Stimulated activated CD4-positive, alpha-beta T cell treated with anti-CD3 and anti-CD28 coated beads, Interleukin-1b, Interleukin-23, amount 100 ng/mL, for 1 hour (primary cell): ENCODE measurements at places on chromosomes 4 and X.

DNA sequence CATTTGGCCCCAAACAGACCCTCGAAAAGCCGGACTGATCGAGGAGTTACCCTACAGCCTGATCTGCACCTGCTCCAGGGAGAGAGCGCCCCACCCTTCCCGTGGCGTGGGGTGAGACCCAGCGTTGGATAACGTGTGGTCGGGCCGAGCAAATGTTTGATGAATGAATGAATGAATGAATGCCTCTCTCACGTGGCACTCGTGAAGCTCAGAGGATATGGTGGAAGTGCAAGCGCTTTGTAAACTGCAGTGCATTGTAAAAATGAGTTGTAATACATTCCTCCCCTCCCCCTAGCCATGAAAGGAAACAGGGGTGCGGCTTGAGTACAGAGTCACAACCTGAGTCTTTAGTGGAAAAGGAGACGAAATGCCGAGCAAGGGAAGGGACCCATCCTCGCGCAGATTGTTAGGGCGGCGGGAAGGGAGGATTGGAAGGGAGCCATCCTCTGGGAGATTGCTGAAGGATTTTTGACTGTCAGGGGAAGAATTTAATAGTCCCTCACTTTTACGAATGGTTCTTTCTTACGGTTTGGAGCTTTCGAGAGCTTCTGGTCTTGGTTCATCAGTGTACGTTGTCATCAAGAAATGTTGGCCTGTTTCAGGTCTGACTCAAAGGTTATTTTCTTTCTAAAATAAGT lies 772 bp upstream of the FBXW7 start:
- peak; percentile 21 for DNase-seq

DNA sequence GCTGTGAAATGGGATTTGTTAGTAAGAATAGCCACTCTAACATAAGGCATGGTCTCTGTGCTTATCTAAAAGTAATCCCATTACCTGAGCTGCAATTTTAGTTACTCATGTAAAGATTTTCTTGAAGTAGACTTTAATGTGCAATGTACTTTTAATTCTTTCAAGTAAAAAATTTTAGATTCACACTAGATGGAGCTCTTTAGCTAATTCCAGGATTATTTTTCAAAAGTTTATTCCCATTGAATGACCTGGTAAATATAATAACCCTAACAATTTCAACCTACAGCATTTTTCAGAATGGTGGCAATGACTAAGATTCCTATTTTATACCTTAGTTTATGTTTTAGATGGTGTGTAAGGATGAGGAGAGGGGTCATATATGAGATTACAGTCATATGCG lies 18.1 kb downstream of the USP38 start:
- no peak for DNase-seq

DNA sequence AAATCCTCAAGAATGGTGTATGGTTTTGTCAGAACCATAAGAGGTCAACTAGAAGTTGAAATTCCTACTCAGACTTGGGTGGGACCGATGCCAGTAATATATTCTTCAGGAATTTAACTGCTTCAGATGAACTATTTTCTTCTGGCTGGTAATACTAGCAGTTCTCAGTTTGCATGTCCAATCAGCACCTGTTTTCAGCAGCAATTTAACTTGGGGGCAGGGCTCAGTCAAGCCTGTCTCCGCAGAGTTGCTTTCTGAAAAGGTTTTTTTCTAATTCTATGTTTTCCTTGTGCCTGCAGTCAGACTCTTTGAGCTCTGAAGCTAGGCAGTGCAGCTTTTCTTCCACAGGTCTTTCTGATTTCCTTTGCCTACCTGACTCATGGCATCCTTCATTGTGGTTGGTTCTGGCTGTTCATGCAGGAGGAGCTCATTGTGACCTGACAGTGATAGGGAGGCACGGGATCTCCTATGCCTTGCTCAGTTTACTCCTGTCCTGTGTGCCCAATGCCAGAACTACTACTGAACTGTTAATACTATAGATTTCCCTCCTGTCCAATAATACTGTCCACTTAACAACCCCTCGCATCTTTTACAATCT lies 17.3 kb upstream of the FMR1 start:
- DNase-seq, result no peak

DNA sequence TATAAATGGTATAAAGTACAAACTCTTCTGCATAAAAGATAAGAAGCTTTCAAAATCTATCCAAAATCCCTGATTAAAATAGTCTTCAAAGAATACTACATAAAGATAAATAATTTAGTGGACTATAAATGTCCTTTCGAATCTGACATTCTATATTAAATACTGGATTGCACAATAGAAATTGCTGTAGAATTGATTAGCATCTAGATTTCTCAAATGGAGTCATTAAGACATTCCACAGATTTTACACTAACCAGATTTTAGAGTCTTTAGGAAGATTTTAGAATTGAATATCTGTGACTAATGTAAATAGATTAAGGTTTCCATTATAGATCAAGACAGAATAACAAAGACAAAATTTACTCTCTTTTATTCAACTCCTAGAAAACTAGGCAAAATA lies 663.9 kb downstream of the STPG2 start:
- DNase-seq, result no peak

- DNase-seq, result no peak
Measured at GRCh38 chr4:152856960-152857359, 77.2 kb downstream of the ARFIP1 start.

DNA sequence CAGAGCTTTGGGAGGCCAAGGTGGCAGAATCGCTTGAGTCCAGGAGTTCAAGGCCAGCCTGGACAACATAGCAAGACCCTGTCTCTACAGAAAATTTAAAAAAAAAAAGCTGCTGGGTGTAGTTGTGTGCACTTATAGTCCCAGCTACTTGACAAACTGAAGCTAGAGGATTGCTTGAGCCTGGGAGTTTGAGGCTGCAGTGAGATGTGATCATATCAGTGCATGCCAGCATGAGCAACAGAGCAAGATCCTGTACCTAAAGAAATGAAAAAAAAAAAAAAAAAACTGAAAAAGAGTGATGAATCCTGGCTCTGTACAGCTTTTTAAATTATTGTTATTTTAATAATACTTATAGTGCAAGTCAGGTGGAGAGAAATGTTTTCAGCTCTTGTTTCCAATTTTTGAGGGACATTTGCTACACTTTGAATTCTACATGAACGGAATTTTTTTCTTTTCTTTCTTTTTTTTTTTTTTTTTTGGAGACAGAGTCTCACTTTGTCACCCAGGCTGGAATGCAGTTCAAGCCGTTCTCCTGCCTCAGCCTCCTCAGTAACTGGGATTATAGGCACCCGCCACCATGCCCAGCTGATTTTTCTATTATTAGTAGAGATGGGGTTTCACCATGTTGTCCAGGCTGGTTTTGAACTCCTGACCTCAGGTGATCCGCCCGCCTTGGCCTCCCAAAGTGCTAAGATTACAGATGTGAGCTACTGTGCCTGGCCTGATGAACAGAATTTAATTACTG lies 215.6 kb downstream of the FSTL5 start:
- no peak for DNase-seq

- DNase-seq, result no peak
Measured at GRCh38 chr4:118772081-118772766, 63.7 kb downstream of the SEC24D start.

- DNase-seq, result no peak
Measured at GRCh38 chr4:121148000-121148399, 16.1 kb downstream of the TNIP3 start.
